Cardiac muscle cell (in vitro differentiated cells and primary cell): ENCODE measurements at places on chromosomes 4 and X.
A peak's percentile ranks its signal among the peaks of the same experiment; 100 is the strongest.

DNA sequence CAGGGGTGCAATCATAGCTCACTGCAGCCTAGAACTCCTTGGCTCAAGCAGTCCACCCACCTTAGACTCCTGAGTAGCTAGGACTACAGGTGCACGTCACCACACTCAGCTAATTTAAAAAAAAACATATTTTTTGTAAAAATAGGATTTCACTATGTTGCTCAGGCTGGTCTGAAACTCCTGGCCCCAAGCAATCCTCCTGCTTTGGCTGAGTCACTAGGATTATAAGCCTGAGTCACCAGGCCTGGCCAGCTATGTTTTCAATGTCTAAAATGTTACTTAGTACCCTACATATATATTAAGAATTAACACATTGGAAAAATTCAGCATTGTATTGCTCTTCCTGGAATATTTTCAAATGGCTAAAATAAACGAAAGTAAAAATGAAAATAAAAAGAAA is 37.5 kb downstream of the PNPLA4 start:
- no peak for DNase-seq

- no peak for DNase-seq
Observed at GRCh38 chrX:146604196-146604595, 205.4 kb upstream of the CXorf51B start.

- no peak for DNase-seq
Observed at GRCh38 chrX:132181364-132181763, 37.9 kb downstream of the RAP2C start.

DNA sequence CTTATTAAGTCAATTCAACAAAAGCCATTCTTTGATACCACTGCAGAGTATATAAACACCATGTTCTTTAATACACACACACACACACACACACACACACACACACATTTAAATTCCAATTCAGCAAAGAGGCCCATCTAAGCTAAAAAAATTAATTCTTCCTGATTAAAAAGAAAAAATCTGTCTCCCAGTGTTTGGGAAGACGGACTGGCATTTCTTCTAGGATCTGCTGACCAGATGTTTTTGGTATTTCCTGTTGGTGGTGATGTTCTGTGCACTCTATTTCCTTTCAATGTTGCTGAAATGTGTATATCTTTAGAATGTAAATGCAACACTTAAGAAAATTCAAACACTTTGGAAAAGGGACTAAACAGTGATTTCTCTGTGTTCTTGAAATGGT is 243.8 kb downstream of the THOC2 start:
- peak; percentile 17 for DNase-seq

- peak; percentile 1 for DNase-seq
Observed at GRCh38 chr4:99655308-99656081, 2.1 kb downstream of the C4orf54 start.

DNA sequence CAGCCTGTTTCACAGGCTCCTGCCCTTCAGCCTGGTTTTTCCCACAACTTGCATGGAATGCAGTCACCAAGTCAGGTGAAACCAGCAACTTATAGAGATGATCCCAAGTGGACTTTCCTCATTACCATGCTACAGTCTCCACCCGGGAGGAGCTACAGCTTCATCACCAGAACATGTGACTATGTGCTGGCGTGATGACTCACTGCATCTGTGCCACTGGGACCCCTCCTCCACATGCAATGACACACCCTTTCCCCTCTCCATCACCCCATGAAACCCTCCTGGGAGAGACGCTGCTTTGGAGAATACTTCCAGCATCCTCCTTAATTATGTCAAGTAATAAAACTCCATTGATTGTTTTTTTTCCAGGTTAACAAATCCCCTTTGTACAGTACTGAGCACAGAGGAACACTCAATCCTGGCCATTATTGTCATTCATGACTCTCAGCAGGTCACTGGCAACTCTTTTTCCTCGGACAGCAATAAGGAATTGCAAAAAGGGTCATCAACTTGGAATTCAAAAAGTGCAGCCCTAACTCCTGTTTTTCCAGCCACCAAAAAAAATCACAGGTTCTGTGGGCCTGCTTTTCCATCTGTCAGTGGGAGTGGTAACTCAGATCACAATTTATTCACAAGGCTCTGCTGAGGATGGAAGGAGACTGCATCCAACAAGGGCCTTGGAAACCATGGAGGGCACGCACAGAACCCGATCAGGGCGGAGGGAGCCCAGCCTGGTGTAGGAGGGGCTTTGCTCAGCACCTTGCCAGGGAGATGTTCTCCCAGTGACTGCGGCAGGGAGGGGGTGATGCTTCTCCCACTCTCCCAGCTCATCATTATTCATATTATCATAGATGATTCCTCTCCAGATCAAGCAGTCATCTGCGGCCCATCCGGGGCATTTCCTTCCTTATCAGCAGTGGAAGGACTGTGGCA is 17.4 kb downstream of the QDPR start:
- DNase-seq: no peak

GRCh38 chr4:25098964-25099891 is 61.0 kb downstream of the SEPSECS start:
- peak; percentile 87 for DNase-seq

DNA sequence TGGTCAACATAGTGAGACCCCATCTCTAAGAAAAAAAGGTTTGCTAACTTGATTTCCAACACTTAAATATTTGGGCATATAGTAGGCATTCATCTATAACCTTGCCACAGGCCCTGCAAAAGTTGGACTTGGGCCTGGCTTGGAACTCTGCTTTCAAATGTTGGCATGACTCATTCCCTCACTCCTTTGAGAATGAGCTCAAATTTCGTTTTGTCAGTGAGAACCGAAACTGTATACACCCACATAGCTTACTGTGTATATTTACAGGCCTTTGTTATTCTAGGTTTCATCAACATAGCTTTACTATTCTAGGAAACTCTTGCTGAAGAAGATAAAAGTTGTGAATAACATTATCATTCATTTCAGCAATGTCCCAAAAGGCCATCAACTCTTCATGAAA is 88.7 kb upstream of the ELOVL6 start:
- DNase-seq: no peak

DNA sequence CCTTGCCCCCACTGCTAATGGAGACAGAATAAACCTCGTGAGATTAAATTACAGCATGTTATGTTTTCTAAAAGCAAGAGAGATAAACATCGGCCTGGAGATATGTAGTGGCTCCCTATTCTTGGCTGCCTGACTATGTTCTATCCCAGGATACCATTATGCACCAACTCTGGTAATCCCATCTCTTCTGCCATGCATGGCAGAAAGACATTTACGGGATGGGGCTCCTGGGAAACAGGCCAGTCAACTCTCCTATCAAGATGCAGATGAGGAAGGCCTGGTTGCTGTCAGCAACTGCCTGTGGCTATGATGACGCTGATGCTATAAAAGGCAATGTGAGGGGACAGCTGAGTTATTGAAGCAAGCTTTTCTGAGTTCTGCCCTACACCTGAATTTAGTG is 166.2 kb upstream of the VCX3A start:
- no peak for DNase-seq

DNA sequence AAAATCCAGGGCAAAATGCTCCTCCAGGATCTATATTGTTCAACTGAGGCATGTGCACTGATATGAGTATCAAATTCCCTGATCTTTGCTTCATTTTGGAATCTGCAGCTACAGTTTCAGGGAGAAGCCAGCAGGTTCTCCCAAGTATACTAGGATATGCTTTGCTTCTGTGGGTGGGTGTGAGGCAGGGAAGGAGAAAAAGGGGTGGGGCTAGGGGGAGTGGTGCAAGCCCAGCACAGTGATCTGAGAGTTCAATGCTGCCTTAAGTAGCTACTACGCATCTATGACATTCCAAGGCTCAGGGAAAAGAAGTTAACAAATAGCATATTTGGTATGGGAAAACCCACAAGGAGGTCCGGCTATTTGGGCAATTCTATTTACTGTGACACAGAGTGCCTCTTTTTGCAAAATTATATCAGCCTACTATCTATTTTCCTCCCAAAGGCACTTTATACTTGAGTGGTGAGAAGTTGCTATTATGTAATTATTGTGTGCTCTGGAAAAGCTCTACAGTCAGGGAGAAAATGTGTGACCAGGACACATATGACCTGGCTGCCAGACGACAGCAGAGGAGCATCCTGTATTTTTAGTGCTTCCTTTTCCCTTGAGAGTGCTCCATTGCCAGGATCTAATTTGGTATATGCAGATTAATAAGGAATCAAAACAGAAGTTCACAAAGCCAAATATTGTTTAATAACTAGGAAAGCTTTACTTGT is 162.0 kb downstream of the RNF150 start:
- DNase-seq: no peak

DNA sequence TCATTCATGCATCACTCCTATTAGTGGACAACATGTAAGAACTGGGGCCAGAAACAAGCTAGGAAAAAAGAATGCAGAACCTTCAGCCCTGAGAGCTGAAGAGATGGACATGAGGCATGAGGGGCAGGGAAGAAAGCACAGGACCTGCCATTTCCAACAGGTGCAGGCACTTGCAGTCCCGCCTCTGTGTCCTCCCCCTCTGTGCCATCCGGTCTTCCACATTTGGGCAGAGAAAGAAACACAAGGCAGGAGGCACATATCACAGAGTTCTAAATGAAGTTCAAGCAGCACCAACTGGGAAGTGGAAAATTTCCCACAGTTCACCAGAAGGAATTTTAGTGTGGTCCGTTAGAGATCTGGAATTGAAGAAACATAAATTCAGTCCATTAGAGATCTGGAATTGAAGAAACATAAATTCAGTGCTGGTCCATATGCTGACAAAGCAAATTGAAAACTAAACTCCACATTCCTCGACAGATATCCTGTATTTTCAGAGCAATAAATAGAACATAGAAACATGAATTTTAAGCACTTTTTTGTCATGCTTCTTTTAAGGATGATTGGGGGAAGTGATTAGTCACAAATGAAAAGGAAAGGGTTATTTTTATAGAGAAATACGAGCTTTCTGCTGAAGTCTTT is 57.2 kb upstream of the DAPP1 start:
- peak; percentile 10 for DNase-seq

DNA sequence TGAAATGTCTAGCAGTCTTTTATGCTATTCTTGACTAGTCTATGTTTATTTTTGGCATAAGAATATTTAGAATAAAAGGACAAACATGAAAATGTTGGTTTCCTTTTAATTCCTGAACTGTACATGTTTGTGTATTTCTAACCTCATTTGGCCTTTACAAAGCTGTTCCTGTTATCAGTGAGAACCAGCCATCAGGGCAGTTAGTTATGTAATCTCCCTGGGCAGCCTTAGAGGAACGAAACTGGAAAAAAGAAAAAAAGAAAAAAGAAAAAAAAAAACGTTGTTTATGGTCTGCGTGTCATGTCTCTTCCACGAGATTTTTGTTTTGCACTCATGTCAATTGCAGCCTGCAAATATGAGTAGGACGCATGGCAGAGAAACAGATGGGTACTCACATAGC is 193.7 kb downstream of the MAGEB5 start:
- no peak for DNase-seq

GRCh38 chr4:76687746-76688448 is 210.0 kb downstream of the SOWAHB start:
- no peak for DNase-seq

DNA sequence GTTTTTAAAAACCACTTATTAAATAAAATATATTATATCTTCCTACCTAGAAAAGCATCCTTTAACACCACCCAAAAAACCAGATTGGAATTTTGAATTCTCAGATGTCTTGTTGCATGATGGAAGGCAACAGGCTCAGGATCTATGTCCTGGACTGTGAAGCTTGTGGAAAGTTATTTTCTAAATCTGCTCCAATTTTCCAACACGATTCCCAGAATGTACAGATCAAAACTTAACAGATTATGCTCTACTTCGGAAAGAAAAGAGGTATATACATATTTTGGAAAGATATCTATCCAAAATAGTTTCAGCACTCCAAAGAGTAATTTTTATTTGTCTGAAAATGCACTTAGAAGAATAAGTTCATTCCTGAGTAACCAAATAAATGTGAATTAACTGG is 291.7 kb upstream of the EMCN start:
- DNase-seq: no peak

DNA sequence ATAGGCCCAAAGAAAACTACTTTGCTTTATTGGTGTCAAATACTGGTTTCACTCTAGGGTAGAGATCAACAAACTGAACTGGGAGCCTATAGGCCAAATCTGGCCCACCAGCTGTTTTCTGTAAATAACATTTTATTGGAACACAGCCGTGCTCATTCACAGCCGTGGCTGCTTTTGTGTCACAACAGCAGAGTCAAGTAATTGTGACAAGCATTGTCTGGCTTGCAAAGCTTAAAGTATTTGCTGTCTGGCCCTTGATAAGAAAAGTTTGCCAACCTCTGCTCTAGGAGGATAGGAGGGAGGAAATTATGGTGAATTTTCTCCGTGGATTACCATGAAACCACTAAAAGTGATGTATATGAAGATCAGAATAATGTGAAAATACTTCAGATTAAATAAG is 53.4 kb downstream of the GPAT3 start:
- DNase-seq: no peak

GRCh38 chr4:7584606-7585159 is 150.0 kb upstream of the PSAPL1 start:
- no peak for DNase-seq

DNA sequence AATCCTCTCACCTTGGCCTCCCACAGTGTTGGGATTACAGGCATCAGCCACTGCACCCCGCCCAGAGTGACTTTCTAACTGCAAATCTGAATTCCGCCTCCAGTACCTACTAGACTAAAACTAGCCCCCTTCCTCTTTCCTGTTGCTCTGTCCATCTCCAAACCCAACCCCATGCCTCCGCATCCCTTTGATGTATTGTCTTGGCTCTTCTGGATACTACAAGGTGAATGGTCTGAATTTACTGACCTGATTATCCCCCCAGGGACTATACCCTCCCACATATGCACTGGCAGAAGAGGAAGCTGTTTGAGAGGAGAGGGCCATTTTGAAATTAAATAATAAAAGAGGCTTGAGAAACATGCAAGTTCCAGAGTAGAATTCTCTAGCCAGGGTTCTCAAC is 17.7 kb upstream of the TFDP3 start:
- DNase-seq: no peak

- DNase-seq: no peak
Observed at GRCh38 chr4:41154814-41155177, 59.5 kb downstream of the APBB2 start.

GRCh38 chrX:94400488-94400887 is 726.5 kb downstream of the FAM133A start:
- DNase-seq: no peak

- DNase-seq: peak; percentile 68
Observed at GRCh38 chr4:85496933-85497332, 22.0 kb downstream of the ARHGAP24 start.

- DNase-seq: no peak
Observed at GRCh38 chr4:15104825-15105224, 102.5 kb downstream of the CPEB2 start.

GRCh38 chrX:57596109-57596508 is 4.3 kb downstream of the ZXDB start:
- DNase-seq: no peak
